ENCODE measurements at places on chromosomes 2 and 18.

DNA sequence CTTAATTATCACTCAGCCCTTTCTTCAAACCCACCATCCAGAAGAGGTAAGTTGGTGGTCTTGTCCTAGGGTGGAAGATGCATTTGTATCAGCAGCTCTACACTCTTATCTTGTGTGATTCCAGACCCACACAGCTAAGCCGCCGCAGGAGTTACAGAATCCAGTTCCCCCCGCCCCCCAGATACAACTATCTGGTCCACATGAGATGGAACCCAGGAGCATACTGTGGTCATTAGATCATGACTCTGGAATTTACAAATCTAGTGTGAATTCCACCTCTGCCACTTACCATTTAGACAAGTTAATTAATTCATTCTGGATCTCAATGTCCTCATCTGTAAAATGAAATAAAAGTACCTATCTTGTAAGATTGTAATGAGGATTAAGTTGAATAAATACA lies 486.4 kb downstream of the BCL11A start:
- no peak for DNase-seq

- no peak for DNase-seq
Observed at GRCh38 chr2:39725401-39725800, 53.7 kb downstream of the THUMPD2 start.

GRCh38 chr2:232275670-232276069 lies 102.9 kb upstream of the ALPP start:
- DNase-seq: no peak

GRCh38 chr2:238761868-238762267 lies 86.0 kb upstream of the TWIST2 start:
- DNase-seq: peak; percentile 26

- DNase-seq: peak; percentile 96
Observed at GRCh38 chr2:64523666-64524603, at the start of gene AFTPH. TSS of gene AFTPH (plus strand) at chr2:64524328. CDS start at chr2:64551475, 27,147 bp downstream.

DNA sequence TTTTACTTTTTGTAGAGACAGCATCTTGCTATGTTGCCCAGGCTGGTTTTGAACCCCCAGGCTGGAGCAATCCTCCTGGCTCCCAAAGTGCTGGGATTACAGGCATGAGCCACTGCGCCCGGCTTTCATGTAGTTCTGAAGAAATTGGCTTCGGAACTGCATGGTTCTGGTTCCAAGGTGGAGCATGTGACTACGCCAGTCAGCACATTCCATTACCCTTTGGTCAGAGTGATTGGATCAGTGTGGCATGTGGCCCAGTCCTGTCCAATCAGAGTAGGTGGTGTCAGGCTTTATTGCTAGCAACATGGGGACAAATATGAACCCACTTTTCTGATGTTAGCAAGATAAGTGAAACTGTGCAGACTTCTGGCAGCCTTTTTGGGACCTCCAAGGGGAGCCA lies 16.3 kb upstream of the ATOH8 start:
- no peak for DNase-seq

GRCh38 chr2:129464036-129464435 lies 515.4 kb upstream of the RAB6C start:
- no peak for DNase-seq

DNA sequence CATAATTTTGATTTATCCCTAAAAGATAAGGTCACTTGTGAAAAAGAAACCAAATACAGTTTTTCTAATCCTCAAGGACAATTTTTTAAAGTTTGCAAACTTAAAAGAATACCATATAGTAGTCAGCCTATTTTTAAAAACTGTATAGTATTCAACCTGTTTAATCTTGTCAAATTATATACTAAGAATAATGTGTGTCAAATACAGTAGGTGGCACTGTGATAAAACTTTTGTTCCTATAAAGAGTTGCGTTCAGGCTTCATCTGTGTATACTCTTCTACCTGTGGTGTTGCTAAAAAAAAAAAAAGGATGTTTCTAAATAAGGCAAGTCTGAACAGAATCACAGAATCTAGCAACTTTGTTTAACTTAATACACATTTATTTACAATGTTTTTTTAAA lies 68.6 kb downstream of the CCDC138 start:
- no peak for DNase-seq

DNA sequence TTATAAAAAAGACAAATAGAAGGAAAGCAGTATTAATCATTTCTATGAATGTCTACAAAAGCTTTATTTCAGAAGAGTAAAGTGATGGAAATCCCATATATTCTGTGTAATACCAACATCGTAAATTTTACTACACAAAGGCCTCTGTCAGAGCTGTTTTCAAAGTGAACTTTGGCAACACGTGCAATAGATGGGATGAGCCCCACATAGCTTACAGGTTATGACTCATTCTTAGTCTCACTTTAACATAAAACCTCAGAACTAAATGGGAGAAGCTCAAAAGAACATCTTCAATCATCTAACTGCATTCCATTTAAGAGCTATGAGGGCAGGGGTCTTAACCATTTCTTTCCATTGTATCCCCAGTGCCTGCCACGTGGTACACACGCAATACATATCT lies 11.5 kb downstream of the VPS4B start:
- no peak for DNase-seq

- DNase-seq: no peak
Observed at GRCh38 chr18:24930971-24931370, 421.0 kb downstream of the ZNF521 start.

GRCh38 chr2:169203952-169204351 lies 134.6 kb downstream of the DHRS9 start:
- DNase-seq: no peak

DNA sequence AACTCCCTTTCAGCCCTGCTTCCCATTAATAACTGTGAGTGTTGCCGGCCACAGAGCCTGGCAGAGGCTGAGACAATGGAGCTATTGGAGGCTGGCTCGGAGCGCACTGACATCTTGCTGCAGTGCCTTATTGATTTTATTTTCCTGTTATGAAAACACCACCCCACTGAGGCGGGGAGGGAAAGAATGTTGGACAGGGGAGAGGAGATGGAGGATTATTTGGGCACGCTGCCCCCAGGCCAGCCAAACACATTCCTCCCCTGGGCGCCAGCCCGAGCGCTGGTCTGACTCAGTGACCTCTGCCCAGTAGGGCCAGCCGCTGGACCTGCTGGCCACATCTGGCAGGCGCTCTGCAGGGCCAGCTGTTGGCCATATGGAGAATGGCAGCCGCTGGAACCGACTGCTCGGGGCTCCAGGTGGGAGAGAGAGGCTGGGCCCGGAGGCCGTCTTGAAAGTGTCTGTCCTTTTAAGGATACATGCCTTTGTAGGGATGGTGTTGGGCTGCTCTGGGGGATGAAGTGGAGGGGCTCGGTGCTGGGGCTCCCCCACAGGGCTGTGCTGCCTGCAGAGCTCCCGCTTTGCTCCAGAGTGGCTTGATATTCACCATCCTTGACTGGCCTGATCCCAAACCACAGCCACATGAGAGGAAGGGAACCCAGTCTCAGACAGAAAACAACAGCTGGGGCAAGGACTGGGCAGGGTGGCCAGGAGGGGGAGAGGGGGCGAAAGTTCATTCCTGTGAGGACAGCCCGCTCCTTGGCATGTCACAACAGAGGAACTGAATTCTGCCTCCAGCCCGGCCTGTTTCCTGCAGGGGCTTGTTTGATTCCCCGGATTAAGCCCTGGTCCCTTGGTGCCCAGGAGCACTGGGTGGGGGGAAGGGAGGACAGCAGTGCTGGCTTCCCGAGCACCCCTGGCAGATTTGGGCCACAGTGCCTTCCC lies 179.0 kb downstream of the KLHL29 start:
- peak; percentile 65 for DNase-seq

DNA sequence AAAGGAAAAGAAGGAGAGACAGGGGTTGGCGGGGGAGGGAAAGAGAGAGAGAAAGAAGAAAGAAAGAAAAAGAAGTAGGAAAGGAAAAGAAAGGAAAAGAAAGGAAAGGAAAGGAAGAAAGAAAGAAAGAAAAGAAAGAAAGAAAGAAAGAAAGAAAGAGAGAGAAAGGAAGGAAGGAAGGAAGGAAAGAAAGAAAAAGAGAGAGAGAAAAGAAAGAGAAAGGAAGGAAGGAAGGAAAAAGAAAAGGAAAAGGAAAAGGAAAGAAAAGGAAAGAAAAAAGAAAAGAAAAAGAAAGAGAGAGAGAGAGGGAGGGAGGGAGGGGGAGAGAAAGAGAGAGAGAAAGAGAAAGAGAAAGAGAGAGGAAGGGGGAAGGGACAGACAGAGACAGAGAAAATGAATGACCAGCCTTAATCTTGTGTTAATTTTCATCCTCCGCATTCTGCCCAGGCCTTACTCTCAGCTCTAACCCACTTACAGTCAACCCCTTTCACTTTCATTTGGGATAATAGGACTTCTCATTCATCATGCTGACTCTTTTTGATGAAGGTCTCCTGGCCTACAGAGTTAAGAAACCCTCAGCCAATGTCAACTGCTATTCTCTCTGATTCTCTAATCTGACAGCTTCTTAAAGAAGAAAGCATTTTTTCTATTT lies 207.3 kb downstream of the SUCLG1 start:
- no peak for DNase-seq

DNA sequence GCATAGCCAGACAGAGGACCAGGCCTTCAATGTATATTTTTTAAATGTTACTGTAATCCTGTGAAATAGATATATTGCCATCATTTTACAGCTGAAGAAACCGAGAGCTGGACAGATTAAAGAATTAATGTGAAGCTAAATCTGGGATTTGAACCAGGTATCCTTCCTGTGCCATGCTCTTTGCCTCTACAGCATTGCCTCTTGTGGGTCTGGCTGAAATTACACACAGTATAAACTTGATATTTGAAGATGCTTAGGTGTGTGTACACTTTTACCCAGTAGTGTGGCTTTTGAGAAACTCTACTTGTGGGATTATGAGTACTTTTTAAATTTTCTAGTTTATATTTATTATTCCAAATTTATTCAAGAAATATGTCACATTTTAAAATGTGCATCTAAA lies 264.5 kb downstream of the CNTNAP5 start:
- DNase-seq: no peak

DNA sequence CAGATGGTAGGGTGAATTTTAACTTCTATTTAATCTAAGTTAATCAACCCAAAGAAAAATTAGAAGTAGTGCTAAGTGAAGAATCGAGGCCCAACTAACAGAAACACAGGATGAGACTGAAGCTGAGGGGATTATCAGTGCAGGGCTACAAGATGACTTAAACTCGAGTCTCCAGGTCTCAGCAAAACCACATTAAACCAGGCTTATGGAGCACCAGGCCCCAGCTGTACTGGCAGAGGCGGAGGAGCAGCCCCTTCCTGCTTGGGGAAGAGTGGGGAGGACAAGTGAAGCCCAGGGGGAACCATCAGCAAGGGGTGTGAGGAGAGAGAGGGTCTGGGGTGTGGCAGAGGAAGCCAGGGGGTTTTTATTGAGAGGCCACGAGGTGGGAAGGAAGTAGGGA lies 135.9 kb upstream of the EPAS1 start:
- DNase-seq: no peak

- DNase-seq: peak; percentile 83
Observed at GRCh38 chr18:75210274-75211001, at the start of gene TSHZ1. TSS of gene TSHZ1 (plus strand) at chr18:75210797. CDS start at chr18:75211877, 1,080 bp downstream.

- no peak for DNase-seq
Observed at GRCh38 chr18:52348209-52348608, 8.2 kb downstream of the DCC start.

- peak; percentile 44 for DNase-seq
Observed at GRCh38 chr18:34838669-34839068, 128.6 kb downstream of the DTNA start.

- no peak for DNase-seq
Observed at GRCh38 chr2:64394153-64394552, 59.8 kb upstream of the LGALSL start.

DNA sequence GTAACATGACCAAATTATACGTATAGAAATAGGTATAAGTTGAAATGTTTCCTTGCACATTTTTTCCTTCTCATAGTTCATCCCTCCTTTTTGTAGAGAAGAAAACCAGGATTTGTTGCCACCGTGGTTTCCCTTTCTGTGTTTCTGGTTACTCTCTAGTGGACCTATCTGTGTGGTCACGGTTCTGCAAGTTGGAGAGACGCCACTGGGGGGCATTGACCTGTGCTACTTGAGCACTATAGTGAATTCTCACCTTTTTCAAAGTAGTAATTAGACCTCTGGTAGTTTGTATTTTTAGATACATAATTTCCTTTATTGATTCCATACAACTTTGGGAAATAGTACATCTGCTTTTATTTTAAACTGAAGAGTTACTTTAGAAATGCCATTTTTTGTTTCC lies 444.8 kb downstream of the PTPRM start:
- DNase-seq: no peak
